ENCODE measurements at places on chromosomes 5 and 9. TPM values are rescaled to one million over a fixed set of nuclear protein-coding genes. Genes with fewer than 3 reads are reported as not detected.
A peak's percentile ranks its signal among the peaks of the same experiment; 100 is the strongest.

GRCh38 chr9:137441289-137441934 lies at the start of gene ENTPD8:
Gene ENTPD8 (minus strand): TSS chr9:137441357. CDS start chr9:137438285, 3,072 bp downstream.
- DNase-seq = peak; percentile 37

DNA sequence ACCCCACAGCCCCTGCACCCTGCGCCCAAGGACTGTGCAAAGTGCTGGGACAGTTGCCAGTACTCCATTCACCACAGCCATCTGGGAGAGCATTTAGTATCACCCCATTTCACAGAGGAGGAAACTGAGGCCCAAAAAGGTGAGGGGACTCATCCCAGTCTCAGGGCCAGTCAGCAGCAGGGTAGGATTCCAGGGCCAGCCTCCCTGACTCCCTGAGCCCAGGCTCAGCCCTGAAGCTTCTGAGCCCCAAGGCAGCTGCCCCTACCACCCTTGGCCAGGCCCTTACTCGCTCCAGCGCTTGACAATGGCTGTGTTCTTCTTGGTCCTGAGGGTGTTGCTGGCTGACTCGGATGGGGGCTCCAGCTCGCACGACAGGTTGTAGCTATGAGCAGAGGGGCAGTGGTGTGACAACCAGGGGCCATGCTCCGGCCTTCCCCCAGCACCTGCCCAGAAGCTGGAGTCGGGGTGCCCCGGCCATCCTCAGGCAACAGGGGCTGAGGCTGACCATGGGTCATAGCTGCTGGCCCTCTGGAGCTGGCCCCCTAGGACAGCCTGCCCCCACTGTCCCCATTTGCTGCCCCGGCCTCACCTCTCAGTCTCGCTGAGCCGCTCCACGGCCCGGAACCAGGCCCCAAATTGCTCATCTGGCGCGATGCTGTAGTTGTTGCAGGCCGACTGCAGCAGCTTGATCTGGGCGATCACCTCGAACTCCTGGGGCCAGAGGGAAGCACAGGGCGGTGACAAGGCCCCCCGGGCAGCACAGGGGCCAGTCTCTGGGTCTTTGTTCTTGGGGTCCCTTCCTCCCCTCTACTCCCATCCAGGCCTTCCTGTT lies 18.6 kb downstream of the RALGDS start:
- no peak for DNase-seq

The ECM2 gene
- total RNA-seq = not detected

- no peak for DNase-seq
Measured at GRCh38 chr5:23451156-23451555, 56.3 kb upstream of the PRDM9 start.

DNA sequence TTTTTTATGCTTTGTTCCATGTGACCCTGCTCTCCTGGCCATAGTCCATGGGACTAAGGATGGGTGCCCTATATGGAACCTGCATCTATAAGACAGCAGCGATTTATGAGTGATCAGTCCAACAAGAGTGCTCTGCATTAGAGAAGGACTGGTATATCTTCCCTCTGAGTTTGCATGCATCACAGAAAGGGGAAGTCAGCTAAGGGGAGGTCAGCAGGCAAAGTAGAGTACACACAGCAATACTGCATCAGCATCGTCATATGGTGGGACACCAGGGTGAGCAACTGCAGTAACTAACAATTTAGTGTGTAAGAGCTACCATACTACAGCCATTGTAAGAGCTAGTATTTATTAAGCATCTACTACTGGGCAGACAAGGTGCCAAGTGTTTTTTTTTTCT lies 311.3 kb downstream of the NDUFS4 start:
- no peak for DNase-seq

DNA sequence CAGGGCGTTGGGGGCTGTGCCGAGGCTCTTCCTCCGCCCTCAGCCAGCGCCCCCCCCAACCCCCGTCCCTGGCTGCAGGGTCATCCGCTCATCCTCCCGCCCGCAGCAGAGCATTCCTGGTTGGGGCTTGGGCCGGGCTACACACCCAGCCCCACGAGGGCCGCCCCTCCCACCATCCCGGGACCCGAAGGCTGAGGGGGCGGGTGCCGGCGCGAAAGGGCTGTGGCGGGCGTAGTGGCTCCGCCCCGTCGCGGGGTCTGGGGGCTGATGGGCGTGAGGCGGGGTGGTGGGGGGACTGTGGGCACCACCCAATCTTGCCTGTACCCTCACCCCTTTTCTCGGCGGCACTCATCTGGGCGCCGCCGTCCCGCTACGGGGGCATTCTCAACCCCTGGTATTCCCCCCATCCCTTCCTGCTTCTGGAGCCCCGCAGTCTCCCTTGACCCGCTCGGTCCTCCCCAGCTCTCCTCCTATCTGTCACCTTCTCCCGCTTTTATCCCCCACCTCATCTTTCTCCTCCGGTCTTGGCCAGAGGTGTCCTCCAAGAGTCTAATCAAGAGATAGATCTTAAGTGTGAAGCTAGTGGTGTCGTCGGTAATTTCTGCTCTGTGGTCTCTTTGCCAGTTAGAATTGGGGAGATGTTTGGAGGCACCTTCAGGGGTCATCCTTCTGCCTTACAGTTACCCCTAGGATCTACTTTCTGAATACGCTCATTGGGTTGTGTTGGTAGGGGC lies 1.6 kb downstream of the FER start:
- DNase-seq = no peak

DNA sequence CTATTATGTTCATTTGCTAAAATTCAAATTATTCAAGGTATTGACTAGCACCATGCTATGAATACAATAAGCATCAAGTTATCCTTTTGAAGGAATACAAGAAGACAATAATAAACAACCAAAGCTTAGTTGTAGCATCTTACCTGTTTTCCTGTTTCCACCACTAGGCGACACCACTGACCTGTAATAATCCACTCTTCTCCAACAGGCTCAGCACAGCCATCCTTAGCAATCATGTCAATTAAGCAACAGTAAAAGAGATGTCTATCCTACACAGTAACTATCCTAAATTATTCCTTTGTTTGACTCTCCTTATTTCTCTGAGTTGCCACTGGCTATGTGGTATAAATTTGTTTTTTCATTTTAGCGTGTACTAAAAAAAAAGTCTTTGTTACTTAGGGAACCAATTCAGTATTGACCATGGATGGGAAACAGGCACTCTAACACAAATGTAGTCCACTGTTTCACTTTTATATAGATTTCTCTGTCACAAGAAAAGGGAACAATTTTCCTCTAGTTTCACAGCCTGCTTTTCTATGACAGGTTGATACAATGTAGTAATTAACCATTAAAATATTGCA lies 46.2 kb downstream of the PCA3 start:
- peak; percentile 46 for DNase-seq

DNA sequence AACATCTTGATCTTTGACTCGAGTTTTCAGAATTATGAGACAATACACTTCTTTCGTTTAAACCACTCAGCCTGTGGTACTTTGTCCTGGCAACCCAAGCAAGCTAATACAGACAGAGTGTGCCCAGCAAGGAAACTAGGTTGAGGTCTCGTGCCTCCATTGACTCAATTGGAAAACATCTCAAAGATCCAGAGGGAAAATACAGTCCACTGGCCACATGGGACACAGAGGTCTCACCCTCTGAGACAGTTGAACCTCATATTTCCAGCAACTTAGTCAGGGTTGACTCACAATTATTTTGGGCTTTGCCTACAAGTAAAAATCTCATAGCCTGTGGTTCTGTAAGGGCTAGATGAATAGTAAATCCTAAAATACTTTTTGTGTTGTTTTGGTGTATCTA lies 631.5 kb downstream of the MTRR start:
- no peak for DNase-seq

The LCN9 gene
- not detected for total RNA-seq

- DNase-seq = no peak
Measured at GRCh38 chr5:138182808-138183207, 3.9 kb downstream of the KIF20A start.

- DNase-seq = no peak
Measured at GRCh38 chr9:14883310-14883944, 26.8 kb downstream of the FREM1 start.

The SLC22A4 gene
- total RNA-seq = not detected

DNA sequence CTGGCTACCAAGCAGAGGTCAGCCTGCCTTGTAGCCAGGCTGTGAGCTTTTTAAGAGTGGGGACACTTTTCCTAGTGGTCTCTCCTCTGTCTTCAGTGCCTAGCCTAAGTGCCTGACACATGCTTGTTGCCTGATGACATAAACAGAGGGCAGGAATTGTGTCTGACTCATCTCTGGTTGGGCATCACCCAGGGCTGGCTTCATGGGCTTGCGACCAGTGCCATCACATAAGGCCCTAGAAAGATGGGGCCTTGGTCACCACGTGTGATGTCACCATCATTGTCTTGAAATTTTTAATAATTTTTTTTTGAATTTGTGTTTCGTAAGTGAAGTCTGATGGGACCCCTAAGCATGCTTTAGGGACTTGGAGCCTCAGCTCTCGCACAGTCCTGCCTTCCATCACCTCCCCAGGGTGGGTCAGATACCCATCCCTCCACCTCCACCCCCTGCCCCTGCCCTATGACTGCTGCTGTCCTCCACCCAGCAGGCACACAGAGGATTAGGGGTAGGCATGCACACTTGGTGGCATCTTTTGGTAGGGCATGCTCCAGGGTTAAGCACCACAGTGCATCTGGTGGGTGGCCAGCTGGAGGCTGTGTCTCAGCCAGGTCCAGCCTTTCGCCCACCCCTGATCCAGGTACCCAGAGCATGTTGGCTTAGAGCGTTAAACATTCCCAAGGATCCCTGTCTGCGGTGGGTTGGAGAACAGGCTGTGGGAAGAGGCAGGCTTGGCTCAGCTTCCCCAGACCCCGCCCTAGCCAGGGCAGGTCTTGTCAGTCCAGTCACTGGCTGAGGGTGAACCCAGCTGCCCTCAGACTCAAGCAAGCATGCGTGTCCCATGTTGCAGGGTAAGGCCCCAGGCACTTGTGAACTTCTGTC lies 80.1 kb upstream of the SH3PXD2B start:
- DNase-seq = no peak

The SLC6A7 gene
- total RNA-seq = not detected

- DNase-seq = no peak
Measured at GRCh38 chr9:93690618-93691017, 114.2 kb downstream of the PHF2 start.

- no peak for DNase-seq
Measured at GRCh38 chr5:82359272-82359671, 81.1 kb upstream of the RPS23 start.

GRCh38 chr9:119794836-119795235 lies 425.6 kb upstream of the BRINP1 start:
- no peak for DNase-seq

DNA sequence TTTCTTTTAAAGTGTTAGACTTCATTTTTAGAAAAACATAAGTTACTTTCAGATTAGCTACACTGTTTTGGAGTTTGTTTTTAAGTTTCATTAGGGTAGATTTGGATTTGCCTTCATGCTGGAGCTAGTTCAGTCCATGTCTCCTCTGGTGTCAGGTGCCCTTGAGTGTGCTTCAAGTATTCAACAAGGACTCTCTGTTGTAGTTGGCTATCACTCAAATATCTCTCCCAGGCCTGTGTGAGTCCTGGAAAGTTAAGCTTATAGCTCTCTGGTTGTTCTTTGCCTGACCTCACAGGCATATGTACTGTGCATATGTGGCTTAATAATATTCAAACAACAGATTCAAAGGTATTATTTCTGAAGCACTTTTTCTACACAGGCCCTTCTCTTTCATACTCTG lies 45.4 kb downstream of the PTBP3 start:
- DNase-seq = no peak

GRCh38 chr5:107607671-107608345 lies 62.9 kb downstream of the EFNA5 start:
- no peak for DNase-seq

- no peak for DNase-seq
Measured at GRCh38 chr9:16252616-16253015, 617.9 kb downstream of the BNC2 start.

DNA sequence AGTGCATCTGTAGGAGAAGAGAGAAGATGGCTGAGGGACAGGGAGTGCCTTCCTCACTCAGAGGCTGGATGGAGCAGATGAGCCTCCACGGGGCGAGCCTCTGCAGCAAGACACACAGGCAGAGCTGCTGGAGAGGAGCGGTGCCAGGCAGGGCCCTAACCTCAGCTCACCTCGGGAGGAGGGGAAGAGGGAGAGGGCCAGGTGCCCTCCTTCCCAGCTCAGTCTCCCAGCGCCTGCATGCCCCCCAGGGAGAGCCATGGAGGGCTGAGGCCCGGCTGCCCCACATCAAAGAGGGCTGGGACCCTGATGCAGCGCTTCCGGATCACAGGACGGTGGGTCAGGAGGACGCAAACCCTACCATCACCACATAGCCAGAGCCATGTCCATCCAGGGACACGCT lies 13.6 kb upstream of the SPATA31E1 start:
- no peak for DNase-seq

- DNase-seq = no peak
Measured at GRCh38 chr9:87068177-87068840, 121.0 kb upstream of the GAS1 start.

The PCDHGA9 gene
- not detected for total RNA-seq

The GTF3C4 gene
- total RNA-seq = 10.2 TPM

DNA sequence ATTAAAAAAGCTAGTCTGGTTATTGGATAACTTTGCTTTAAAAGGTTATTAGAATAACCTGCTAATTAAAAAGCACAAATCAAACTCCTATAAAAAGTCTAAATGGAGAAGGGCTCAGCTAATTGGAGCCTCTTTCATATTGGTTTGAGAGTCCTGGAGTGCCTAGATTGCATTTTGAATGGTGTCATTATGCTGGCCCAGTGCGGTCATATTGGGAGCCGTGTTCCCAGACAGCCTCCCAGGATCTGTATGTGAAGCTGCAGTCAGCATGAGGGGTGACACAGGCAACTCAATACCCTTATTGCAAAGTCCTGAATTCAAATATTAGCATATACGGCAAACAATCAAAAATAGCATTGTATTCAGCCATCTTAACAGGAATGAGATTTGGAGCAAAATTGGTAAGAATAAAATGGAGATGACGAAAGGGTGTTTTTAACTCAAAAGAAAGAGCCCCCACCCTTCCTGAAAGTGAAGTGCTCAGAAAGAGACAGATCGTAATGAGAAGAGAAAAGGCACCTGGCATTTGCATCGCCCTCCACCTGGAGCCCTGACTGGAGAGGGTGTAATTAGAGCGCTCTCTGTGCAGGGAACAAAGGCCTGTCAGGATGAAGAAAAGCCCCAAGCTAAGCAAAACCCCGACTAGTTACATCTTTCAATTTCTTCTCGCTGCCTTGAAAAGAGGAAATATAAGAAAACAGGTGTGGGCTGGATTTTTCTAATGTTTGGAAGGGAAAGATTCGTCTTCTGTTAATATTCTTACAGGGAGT lies 621.0 kb upstream of the ADAMTS16 start:
- no peak for DNase-seq

The PLAC8L1 gene
- 0.67 TPM for total RNA-seq

DNA sequence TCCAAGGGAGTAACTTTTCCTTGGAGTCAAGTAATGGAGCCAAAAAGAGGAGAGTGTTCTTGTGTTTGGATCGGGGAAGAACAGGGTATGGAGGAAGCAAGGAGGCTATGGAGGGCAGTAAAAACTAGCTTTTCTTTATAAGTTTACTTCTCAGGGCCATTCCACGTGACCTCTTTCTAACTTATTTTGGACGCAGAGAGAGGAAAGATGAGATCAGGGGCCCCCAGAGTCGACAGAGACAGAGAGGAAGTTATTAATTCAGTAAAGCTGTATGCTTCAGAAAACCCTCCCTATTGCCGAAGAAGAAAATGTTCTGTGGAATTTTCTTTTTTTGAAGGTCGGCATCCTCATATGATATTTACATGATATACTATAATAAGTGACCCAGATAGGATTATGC lies 233.8 kb upstream of the MPDZ start:
- no peak for DNase-seq

- DNase-seq = no peak
Measured at GRCh38 chr5:120140501-120140900, 323.6 kb upstream of the PRR16 start.

GRCh38 chr9:105994970-105995369 lies 300.6 kb downstream of the TMEM38B start:
- no peak for DNase-seq

The PDE6A gene
- not detected for total RNA-seq

Measured in CD4-positive, CD25-positive, alpha-beta regulatory T cell (primary cell).